ENCODE measurements at places on chromosomes 4 and X.

DNA sequence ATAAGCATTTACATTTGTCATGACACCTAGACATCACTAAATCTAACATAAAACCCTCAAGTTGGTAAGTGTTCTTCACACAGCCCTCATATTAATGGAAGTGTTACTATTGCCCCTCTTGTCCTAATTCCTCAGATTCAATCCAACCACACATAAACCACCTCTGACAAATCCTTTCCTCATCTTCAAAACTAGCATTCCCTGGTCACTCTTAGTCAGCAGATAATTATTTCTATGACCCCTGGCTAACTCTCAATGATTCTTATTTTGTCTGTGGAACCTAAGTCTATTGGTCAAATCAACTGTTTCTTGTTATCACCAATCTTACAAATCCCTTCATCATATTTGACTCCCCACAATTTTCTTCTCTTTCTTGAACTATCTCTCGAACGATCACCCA lies 168.6 kb downstream of the PPP3CA start:
- no peak for DNase-seq

DNA sequence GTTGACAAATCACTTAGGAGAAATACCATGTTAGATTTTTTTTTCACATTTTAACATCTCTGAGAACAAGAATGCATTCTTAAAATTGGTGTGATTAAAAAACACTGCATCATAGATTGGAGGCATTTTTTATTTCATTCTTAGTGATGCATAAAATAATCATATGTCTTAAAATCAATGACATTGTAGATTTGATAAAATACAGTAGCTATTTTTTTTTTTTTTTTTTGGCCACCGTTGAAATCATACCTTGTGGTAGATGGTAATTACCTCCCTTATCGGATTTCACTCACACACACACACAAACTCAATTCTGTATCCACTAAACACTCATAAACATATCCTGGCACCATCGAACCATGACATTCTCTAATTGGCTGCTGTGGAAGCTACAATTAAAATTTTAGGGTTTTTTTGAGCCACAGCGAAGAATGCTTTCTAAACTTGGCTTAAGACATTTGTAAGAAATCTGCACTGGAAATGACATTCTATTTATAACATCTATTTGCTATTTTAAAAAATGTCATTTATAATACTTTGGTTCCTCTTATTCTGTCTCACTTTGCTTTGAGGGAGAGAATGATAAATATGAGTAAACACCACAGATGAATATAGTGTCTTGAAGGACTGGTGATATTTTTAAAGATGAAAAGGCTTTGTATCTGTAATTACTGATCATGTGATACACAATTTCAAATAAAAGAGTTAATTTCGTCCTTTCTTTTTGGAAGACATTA lies 60.1 kb downstream of the CCSER1 start:
- DNase-seq, result no peak

GRCh38 chrX:18927558-18927957 lies 56.4 kb downstream of the PHKA2 start:
- no peak for DNase-seq

- DNase-seq, result no peak
Observed at GRCh38 chrX:20361890-20362262, 95.2 kb upstream of the RPS6KA3 start.

GRCh38 chr4:107034996-107035818 lies 906 bp downstream of the DKK2 start:
- DNase-seq, result no peak

DNA sequence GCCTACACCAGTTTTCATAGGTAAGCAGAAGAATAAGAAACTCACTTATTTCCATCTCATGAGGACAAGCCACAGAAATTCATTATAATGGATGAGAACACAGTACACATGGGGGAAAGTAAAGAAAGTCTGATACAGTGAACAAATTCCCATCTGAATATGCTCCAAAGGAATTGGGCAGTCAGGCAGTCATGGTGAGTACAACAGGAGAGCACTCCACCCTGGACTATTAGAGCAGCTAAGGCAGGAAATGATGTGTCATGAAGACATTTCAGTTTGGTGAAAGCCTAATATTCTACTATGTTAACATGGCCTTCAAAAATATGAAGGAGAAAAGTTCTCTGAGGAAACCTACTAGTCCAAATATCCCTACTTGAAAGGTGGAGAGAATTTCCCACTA lies 92.0 kb upstream of the PRDX4 start:
- DNase-seq, result no peak

DNA sequence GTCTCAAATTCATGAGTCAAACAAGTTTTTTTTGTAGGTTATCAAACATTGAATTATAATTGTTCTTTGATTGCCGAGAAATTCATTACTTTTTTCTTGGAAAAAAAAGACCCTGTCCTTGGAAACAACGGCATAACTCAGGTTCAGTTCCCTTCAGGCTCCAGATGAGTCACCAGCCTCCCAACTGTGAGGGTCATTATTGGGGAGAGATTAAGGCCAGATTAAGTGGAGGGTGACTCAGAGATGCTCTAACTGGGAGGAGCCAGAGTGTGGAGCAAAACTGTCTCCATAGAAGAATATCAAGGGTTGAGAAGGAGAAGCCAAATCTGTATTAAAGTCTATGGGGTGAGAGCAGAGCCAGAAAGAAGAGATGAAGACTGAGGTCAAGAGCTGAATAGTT lies 9.6 kb downstream of the ADGRG4 start:
- DNase-seq, result no peak

DNA sequence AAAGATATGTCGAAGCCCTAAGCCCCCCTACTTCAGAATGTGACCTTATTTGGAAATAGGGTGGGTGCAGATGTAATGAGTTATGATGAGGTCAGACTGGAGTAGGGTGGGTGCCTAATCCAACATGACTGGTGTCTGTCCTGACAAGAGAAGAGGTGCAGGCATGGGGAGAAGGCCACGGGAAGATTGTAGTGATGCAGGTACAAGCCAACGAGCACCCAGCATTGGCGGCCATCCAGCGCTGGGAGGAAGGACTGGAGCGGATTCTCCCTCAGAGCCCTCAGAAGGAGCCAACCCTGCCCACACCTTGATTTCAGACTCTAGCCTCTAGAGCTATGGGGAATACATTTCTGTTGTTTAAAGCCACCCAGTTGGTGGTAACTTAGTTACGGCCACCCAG lies 237.2 kb downstream of the EVC2 start:
- no peak for DNase-seq

- no peak for DNase-seq
Observed at GRCh38 chr4:30854531-30854930, 134.4 kb downstream of the PCDH7 start.

- DNase-seq, result no peak
Observed at GRCh38 chr4:24689212-24689611, 104.9 kb upstream of the DHX15 start.

- no peak for DNase-seq
Observed at GRCh38 chr4:128310266-128310697, 22.7 kb upstream of the PGRMC2 start.

- no peak for DNase-seq
Observed at GRCh38 chr4:68342134-68342533, 7.8 kb downstream of the YTHDC1 start.

GRCh38 chrX:119729408-119730201 lies 28.8 kb upstream of the SOWAHD start:
- DNase-seq, result peak; percentile 22

DNA sequence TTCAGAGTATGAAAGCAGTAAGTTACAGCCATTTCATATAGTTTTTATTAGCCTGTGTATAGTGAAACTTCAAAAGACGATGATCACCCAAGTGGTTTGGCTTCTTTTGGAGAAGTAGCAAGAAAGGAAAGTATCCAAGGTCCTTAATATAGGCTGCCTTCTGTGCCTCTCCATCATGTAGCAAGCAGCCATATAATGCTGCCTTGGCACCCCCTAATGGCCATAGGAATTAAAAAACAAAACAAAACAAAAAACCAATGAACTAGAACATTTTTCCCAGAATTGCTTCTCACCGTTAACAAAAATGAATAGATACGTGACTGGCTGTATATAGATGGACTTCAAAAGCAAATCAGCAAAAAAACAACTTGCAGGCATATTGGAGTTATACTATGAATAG lies 18.9 kb downstream of the LAMP2 start:
- no peak for DNase-seq

DNA sequence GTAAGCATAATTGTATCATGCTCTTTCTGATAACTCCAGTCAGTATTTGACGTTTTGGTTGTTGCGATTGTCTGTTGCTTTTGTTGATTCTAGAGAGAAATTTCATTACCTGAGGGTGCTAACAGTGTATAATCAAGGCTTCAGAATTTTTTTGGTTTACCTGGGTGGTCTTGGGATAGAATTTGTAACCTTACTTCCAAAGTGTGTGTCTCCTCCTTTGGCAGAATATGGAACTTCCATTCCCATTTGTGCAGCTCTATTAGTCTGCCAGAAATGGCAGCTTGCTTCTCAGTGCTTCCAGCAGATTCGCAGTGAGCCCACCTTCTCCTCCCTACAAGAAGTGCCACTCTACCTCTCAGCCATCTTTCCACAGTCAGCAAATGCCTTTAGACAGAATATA lies 5.3 kb downstream of the COPS4 start:
- DNase-seq, result no peak

- no peak for DNase-seq
Observed at GRCh38 chr4:7824218-7824617, 115.4 kb downstream of the AFAP1 start.

DNA sequence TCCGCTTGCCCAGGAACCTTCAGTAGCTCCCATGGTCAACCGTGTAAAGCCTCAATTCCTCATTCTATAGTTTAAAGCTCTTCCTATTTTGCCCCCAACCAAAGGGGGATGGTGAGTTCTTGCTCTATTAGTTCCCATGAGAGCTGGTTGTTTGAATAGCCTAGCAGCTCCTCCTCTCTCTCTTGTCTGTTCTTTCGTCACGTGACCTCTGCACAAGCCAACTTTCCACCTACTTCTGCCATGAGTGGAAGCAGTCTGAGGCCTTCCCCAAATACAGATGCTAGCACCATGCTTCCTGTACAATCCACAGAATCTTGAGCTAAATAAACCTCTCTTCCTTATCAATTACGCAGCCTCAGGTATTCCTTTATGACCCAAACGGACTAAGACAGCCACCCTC lies 42.8 kb downstream of the ANXA5 start:
- no peak for DNase-seq

DNA sequence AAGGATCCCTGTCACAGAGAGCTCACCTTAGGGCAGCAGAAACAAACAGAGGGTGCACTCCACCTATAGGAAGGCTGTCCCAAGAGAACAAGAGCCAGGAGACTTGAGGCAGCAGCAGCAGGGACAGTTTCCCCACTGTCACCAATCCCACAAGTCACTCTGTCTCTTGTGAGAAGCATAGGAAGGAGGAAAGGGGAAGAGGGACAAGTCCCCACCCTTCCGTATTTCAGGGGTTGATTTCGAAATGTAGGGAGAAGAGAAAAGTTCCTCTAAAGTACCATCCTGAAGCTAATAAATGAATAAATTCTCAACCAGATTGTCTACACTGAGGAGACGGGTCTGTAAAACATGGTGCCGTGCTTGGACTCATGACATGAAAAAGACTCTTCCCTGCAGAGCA lies 9.5 kb upstream of the TLR8 start:
- no peak for DNase-seq

- DNase-seq, result no peak
Observed at GRCh38 chrX:151183912-151184565, 7.7 kb downstream of the GPR50 start.

- no peak for DNase-seq
Observed at GRCh38 chr4:70183168-70183939, 12.2 kb upstream of the ODAM start.

GRCh38 chrX:77298296-77298695 lies 148.9 kb upstream of the FGF16 start:
- DNase-seq, result no peak

- no peak for DNase-seq
Observed at GRCh38 chr4:163566257-163566796, 71.8 kb downstream of the TMA16 start.

GRCh38 chr4:39341075-39341725 lies 25.0 kb downstream of the RFC1 start:
- no peak for DNase-seq

DNA sequence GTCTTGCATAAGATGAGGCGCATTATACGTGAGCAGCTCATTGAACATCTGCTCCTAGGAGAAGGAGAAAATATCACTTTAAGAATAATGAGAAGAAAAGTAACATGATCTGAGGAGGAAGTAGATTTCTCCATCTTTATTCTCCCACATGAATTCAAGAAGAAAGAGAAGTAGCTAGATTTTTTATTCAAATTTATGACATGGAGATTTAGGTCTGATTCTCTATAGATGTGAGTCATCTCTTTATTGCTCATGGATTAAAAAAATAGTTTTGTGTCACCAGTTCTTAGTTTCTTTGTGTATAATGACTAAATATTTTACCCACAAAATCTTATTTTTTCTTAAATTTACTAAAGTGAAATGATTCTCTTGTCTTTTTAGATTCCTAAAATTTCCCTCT lies 40.4 kb downstream of the HPGDS start:
- DNase-seq, result no peak

DNA sequence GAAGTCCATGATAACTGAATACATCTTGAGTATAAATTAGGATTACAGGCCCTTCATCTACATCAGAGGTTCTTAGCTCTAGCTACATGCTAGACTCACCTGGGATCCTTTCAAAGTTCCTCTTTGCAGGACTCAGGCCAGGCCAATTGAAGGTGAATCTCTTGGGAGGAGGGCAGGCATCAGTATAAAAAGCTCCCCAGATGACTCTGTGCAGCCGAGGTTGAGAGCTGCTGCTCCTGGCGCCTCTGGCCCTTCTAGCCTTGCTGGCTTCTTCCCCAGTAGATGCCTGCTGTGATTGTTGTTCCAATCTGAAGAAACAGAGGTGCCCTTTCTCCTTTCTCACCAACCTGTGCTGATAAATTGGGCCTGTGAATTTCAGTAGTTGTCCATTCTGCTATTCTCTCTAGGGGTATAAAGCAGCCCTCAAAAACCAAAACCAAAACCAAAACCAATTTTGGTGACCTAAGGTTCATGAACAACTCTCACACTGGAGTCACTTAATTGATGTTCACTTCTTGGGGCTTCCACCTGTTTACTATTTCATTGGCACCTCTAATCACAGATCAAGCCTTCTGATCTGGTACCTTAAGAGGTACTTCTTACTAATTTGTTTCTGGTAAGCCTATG lies 78.7 kb downstream of the SUPT20HL2 start:
- no peak for DNase-seq

DNA sequence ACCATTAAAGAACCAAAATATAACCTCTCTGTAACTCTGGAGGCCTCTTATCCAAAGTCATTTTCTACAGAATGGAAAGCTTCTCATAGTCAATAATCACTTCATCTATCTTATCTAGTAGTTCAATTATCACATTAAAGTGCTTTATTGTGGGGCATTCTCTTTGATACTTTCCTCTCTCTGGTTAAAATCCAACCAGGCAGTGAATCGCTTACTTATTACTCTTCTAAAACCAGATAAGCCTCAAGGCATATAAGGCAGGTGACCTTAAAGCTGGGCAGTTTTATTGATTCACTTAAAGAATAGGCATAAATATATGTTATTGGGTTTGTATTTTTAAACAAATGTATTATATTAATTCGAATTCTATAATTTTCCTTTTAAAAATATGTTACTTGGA lies 2162.1 kb upstream of the TENM3 start:
- no peak for DNase-seq

DNA sequence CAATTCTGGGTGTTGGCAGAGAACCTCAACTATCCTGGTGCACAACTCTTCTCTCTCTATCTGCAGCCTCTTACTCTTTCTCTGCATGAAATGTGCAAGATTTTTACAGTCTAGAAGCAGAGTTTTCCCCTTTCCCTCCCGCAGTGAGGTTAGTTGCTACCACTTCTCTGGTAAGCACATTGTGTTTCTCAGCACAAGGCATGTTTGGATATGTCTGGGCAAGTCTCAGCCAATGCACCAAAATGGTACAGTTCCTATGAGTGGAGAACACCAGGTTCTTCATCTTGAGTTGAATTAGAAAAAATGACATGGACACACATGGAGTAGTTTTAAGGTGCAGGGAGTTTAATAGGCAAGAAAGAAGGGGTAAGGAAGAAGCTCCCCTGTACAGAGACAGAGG lies 187.0 kb downstream of the CCNG2 start:
- no peak for DNase-seq

All from stimulated activated CD8-positive, alpha-beta memory T cell treated with anti-CD3 and anti-CD28 coated beads, Interleukin-4, amount 100 ng/mL, for 1 hour (primary cell).